ENCODE measurements at places on chromosomes 4 and X.

DNA sequence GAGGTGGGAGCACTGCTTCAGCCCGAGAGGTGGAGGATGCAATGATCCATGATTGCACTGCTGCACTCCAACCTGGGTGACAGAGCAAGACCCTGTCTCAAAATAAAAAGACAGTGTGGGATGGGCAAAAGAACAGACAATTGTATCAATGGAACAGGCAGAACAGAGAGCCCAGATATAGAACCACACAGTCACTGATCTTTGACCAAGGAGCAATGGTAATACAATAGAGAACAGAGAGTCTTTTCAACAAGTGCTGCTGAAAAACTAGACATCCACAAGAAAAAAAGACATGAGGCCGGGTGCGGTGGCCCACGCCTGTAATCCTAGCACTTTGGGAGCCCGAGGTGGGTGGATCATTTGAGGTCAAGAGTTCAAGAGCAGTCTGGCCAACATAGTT is 5.9 kb downstream of the FAM53A start:
- DNase-seq = no peak

DNA sequence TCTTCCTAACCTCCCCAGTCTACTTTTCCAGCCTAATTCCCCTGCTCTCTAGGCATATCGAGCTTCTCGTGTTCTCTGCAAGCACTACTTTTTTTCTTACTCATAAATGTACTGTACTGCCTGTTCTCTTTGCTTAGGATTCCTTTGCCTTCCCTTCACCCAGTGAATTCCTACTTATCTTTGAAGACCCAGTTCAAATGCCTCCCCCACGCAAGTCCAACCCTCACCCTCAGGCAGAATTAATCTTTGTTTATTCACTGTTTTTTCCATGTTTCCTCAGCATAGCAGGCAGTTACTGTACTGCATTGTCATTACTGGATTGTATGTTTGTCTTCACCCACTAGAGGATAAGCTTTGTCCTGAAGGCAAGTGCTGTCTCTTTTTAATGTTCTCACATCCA is 287.7 kb downstream of the BMPR1B start:
- DNase-seq = no peak

DNA sequence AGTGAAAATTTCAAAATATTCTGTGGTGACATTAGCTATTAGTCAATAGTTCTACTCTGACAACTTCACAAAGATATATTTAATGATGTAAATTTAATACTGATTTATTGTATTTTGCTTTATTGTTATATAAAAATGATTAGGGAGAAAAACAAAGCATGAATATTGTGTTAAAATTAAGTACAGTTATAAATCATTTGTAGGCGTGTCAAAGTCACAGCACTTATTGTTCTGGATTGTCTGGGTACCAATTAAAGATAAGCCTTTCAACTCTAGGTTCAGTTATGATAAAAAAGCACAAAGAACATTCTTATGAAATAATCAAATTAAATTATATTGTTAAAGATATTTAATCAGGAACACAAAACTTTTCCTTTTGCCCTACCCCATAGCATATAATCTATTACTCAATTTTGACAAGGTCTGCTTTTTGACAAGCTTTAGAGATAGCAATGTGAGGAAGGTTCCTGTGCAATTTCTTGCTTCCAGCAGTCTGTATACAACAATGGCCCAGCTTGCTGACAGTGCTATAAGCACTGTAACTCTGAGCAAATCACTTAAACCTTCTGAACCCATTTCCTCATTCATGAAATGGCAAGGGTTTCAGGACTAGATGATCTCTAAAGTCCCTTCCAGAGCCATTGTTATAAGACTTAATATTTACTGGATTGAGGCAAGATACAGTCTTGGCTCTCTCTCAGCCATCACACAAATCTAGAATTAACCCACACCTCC is 910.3 kb upstream of the LCORL start:
- no peak for DNase-seq

- DNase-seq = no peak
Measured at GRCh38 chr4:7782783-7783182, 156.9 kb downstream of the AFAP1 start.

GRCh38 chr4:15077969-15078368 is 75.7 kb downstream of the CPEB2 start:
- DNase-seq = no peak

GRCh38 chr4:108940149-108940548 is 177.3 kb upstream of the ETNPPL start:
- DNase-seq = no peak

- no peak for DNase-seq
Measured at GRCh38 chr4:100879471-100879870, 361.6 kb upstream of the EMCN start.

- DNase-seq = peak; percentile 5
Measured at GRCh38 chr4:170339522-170339921, 249.8 kb upstream of the AADAT start.

DNA sequence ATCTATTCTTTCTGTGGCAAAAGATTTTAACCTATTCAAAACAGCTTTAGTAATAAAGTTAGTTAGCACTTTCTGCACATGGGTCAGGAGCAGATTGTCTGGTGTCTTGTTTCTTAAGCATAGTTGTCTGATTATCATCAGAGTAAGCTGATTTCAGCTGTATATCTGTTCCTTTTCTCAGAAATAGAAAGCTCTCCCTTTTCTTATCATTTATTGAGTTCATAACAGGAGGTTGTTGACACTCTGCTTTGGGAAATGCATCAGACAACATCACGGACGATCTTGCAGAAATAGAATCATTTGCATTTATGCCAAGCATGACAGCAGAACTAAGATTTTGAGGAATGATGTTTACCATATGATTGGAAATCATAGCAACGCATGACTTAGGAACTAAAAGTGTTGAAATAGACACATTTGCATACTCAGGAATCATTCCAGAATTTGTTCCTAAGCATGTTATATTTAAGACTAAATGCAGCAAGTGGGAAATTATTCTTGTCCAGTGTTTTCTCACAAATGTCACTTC is 66.7 kb downstream of the RBMX2 start:
- no peak for DNase-seq

DNA sequence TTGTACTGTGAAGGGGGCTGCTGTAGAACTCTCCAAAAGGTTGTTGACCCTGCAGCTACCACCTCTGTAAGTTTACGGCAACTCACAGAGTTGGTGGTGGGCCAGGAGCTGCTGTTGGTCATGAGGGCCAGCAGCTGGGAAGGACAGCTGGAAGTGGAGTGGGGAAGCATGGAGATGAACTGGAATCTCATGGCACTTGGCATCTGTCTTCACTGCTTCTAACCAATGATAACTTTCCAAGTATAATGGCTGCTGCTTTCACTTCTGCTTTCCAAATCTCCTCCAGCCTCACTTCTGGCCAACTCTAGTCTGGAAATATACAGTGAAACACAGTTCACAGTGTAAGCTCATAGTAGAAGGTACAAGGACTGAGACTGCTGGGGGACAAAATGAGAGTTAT is 126.5 kb upstream of the INTU start:
- no peak for DNase-seq

GRCh38 chr4:106344647-106344970 is 24.0 kb downstream of the GIMD1 start:
- DNase-seq = no peak

- DNase-seq = no peak
Measured at GRCh38 chr4:53790286-53790685, 199.0 kb upstream of the LNX1 start.

DNA sequence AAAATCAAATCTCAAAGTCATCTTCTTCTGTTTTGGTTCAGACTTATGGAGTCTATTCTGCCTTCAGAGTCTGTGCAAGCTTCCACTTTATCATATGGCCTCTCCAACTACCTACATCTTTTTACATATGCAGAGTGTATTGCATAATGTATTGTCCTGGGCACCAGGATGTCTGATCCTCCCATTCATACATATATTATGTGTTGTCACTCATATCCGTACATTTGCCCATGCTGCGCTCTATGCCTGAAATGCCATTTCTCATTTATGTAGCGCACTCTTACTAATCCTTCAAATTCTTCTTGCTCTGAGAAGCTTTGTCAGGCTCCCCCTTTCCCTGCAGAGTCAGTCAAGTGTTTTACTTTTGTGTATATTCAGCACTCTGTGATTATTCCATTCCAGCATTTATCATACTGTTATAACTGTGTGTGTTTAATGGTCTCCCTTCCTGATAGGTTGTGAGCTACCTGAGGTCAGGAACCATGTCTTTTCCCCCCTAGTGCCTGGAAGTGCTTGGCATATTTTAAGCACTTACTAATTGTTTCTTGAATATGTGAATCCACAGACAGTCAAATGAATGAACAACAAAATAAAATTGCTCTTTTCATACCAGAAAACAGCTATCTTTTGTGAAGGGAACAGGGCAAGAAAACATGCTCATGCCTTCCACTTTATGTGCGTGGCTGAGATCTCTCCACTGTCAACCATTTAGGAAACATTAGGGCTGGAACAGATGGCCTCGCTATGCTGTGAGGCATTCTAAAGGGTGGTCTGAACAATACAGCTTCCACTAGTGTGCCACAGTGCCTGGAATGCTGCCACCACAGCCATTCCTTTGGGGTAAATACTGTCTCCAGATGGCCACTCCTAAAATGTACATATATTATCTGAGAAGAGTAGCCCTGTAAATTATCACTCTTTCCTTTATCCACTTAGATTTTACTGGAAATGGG is 81.8 kb downstream of the GLUD2 start:
- DNase-seq = no peak

GRCh38 chr4:21845663-21846062 is 102.9 kb downstream of the KCNIP4 start:
- no peak for DNase-seq

GRCh38 chr4:184961660-184962059 is 56.6 kb upstream of the HELT start:
- no peak for DNase-seq

GRCh38 chrX:23118890-23119527 is 119.2 kb downstream of the DDX53 start:
- DNase-seq = no peak

GRCh38 chrX:17632942-17633341 is 104.4 kb upstream of the SCML1 start:
- no peak for DNase-seq

DNA sequence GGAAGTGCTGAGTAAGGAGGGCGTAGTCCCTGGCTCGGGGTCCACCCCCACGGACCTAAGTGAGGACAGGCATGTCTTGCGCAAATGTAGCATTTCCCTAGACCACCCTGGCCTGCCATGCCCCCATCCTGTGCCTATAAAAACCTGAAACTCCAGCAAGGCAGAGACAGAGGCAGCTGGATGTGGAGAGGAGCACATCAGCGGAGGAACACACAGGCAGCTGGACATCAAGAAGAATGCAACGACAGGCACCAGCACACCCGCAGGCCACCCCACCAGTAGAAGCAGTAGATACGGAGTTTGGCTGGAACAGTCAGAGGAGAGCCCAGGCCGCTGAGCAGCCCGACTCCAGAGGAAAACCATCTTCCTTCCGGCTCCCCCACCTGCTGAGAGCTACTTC is 345.9 kb downstream of the FSTL5 start:
- DNase-seq = no peak

DNA sequence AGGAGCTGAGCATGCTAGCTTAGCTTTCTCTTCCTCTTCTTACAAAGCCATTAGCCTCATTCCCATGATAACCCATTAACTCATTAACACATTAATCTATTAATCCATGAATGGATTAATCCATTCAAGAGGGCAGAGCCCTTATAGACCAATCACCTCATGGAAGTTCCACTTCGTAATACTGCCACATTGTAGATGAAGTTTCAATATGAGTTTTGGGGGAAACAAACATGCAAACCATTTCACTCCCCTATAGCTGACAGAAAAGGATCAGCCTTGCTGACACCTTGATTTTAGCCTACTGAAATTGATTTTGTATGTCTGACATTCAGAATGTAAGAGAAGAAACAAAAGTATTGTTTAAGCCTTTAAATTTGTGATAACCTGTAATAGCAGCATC is 251.8 kb upstream of the GALNTL6 start:
- DNase-seq = no peak

GRCh38 chr4:88101165-88101564 is 57.3 kb downstream of the ABCG2 start:
- DNase-seq = no peak

DNA sequence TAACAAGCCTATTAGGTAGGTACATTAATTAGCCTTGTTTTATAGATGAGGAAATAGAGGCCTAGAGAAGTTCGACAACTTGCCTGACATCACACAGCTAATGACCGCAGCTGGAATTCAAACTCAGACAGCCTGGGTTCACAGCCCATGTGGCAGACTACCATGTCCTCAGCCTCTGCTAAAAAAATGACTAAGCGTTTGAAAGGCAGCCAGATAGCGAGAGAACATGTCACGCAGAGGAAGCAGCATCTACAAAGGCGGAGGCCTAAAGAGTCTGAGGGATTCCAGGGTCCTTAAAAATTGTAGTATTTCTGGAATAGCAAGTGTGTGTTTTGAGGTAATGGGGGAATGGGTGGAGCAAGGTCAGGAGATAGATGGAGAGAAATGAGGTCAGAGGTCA is 33.2 kb upstream of the BMP15 start:
- no peak for DNase-seq

Measured in stimulated activated naive B cell treated with anti-CD40 and anti-IgM and Interleukin-4, amounts not matched to agents 10 μg/mL and 1 μg/mL and 100 μg/mL, for 72 hours (primary cell).